Activated CD8-positive, alpha-beta memory T cell treated with anti-CD3 and anti-CD28 coated beads for 1 hour (primary cell): ENCODE measurements at places on chromosomes 6 and 20.

DNA sequence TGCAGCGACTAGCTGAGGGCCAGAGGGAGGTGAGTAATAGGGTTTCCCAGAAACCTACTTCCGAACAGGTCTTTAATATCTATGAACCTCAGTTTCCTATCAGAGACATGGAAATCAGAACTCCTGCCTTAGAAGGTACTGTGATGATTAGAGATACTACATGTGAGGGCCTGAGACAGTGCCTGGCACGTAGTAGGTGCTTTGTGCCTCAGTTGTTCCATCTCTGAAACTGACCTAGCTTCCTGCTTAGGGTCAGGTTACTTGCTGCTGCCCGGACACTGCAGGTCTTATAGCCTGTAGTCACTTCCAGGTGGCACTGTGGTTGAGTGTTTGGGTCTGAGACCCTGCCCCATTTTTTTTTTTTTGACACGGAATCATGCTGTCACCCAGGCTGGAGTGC, 20.9 kb downstream of the RAB44 start:
- no peak for DNase-seq

GRCh38 chr6:20362623-20363022, 39.1 kb upstream of the E2F3 start:
- no peak for DNase-seq

DNA sequence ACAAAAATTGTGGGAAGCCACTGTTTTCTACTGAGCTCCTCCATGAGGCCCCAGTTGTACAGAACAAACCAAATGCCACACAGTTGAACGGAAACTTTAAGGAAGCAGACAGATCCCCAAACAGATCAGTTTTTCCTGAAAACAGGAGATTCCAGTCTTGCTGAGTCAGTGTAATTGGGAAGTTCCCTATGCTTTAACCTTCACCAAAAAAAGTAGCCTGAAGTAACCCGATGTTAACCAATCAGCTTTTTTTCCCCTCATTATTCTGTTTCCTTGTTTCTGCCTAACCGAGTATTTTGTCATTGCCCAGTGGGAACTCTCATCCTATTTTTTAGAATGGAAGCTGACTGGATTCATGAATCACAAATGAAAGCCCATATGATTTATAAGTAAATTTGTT, 36.7 kb downstream of the MARCKS start:
- DNase-seq = no peak

GRCh38 chr6:72758901-72759300, 137.0 kb downstream of the KCNQ5 start:
- DNase-seq = no peak

GRCh38 chr6:36566418-36566905, 19.2 kb upstream of the STK38 start:
- no peak for DNase-seq

- DNase-seq = no peak
These were observed 4.5 kb upstream of the TREM2 start for GRCh38 chr6:41167173-41167963.
